Fibroblast of lung (primary cell): ENCODE measurements at places on chromosomes 3 and 15.

DNA sequence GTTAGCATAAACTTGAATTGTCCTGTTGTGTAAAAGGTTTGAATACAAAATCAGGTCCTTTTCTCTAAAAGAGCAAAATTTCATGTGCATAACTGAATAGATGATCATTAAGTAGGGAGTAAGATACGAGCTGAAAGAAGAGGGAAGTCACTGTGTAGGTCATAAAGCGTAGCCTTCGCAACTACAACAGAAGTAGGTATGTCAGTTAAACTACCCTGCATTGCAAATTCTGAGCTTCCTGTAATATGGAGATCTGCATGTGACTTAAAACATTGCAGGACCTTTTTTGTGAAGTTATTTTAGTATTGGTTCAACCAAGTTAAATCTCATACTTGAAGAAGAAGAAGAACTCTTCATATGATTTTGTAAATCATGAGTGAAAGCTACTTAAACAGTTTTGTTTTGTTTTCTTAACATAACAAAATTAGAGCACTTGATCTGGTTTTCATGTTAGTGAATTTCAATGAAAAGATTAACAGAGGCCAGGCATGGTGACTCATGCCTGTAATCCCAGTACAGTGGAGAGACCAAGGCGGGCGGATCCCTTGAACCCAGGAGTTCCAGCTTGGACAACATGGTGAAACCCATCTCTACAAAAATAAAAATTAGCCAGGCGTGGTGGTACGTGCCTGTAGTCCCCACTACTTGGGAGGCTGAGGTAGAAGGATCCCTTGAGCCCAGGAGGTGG lies 26.4 kb downstream of the ARMC8 start:
- DNase-seq = no peak

DNA sequence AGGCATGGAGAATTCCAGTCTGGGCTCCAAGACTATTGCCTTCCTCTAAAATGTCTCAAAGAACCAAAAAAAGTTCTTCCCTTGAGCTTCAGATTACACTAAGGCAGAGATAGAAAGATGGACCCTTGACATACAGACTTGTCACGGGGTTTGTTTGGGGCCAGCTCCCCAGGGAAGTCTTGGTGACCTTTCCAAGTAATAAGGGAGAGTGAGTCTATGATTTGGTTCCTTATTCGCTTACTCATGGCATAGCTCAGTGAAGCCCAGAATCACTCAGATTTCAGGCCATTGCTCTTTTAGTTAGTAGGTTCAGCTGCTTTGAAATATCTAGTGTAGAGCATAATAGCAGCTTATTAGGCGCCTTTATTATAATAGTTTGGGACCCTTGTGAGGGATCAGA lies 90.3 kb downstream of the PLCL2 start:
- no peak for DNase-seq

DNA sequence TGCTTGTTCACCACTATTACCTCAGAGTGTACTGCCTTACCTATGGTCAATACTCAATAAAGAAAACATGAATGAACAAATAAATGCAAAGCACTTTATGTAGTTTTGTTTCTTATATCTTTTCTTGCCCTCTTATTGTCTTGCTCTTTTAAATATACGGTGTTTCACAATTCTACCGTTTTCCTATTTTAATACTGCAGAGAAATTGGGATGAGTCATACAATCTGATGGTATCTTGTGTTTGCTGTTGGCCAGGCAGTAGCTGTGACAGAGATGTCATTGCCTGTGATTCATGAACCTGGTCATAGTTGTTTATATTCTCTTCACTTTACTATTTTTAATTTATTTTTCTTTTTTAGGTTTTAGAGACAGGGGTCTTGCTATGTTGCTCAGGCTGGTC lies 48.3 kb downstream of the SERP1 start:
- DNase-seq = peak; percentile 48

- DNase-seq = no peak
Measured at GRCh38 chr3:160049038-160049437, 60.4 kb downstream of the IL12A start.

DNA sequence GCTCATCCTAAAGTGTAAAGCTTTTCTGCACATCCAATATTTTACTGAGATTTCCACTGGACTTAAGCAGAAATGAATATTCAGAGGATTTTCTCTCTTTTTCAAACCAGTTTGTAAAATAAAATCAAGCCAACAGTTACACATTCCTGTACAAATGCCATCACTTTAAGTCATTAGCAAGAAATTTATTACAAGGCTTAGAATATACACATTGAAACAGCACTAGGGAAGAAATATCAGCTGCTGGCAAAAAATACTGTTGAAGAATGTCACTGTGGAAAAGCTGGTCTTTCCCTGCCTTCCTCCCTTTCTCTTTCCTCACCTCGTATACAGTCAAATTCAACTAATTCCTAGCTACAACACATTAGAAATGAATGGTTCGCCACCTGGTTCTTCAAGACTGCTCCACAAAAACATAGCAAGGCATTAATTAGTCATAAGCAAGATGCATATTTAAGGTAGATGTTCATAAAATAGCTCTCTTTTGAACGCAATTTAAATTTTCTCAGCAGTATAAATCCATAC lies 21.3 kb downstream of the PLOD2 start:
- no peak for DNase-seq

DNA sequence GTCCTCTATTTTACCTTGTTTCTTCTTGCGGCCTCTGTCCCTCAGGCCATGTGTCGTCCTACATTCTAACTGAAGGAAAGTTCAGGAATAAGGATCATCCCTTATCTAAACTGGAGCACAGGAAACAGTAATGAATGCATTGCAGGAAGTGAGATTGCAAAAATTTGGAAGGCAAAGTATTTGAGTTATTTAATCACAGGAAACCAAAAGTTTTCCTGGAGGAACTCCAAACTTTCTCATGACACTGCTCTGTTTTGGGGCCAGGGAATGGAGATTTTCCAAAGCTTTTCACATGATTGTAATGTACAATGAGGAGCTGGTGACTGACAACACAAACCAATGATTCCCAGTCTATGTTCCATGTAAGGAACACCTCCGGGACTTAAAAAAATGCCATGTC lies 57.8 kb upstream of the PLSCR4 start:
- DNase-seq = peak; percentile 89

DNA sequence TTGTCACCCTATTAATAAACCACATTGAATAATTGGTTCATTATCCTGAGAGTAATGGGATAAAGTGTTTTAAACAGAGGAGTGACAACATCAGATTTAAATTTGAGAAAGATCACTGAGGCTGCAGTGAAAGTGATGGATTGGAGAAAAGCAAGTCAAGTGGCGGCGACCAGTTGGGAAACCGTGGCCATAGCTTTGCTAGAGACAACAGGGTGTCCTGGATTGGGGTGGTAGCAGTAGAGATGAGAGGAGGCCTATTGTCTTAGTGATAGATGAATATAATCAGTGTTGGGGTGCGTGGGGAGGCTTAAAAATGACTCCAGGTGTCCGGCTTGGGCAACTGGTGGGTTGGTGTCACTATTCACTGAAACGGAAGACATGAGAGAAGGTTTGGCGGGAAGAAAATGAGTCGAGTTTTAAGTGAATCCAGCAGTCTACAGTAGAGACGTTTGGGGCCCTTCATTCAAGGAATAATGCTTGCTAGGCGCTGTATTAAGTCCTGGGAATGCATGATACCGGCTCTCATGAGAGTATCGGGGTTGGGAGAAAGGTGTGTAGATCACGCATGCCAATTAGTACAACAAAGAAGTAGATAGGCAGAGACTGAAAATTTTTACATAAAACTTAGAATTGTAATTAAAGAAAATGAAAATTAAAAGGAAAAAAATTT lies 819 bp downstream of the NEK4 start:
- DNase-seq = peak; percentile 10

GRCh38 chr15:93286446-93286845 lies 197.4 kb upstream of the RGMA start:
- no peak for DNase-seq

DNA sequence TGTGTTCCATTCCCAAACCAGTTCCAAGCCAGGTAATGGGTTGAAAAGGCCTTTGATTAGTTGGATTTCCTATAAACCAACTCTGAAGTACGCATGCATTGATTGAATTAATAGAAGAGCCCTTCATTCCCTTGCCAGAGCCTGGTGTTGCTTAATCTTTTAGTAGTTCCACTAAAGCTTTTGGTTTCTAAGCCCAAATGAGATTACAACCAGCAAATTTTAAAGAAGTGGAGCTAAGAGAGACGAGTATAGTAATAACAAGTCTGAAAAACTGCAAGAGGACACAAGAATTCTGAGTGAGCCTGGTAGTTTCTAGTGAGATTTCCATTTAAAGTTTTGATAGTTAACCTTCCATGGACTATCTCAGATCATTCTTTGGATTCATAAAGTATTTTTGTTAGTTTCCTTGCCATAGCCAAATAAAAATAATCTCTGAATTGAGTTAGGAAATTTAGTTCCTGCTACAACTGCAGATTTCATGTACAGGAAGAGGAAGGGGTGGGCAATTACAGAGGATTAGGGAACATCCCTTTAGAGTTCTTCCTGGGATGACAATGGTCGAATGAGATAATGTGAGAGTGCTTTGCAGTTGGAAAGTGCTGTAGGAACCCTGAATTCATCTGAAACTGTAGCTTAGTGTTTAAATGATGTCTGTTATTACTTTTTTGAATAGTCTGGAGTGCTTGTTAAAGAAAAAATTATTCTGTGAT lies 136.8 kb downstream of the FNDC3B start:
- no peak for DNase-seq

- no peak for DNase-seq
Measured at GRCh38 chr15:77037388-77038209, 33.3 kb downstream of the TSPAN3 start.
